HAP-1 (cell line): ENCODE measurements at places on chromosomes 7 and 10.

DNA sequence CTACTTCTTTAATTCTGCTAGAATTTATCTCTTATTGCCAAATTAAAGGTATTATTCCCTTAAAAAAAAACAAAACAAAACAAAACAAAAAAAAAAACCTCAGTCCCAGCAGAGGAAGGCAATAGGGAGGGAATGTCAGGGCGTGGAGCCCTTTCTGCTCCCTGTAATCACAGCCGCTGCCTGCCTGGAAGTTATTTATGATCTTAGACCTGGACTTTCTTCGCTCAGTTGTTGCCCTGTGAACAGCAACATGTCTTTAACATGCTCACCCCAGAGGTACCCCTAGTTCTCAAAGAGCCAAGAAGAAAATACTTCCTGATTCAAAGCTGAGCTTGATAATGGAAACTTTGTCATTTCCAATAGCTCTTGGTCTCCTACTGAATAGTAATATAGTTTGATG, 7.7 kb downstream of the FAM180A start:
- no peak for DNase-seq

GRCh38 chr10:24363070-24363469, 154.1 kb downstream of the KIAA1217 start:
- DNase-seq: no peak

DNA sequence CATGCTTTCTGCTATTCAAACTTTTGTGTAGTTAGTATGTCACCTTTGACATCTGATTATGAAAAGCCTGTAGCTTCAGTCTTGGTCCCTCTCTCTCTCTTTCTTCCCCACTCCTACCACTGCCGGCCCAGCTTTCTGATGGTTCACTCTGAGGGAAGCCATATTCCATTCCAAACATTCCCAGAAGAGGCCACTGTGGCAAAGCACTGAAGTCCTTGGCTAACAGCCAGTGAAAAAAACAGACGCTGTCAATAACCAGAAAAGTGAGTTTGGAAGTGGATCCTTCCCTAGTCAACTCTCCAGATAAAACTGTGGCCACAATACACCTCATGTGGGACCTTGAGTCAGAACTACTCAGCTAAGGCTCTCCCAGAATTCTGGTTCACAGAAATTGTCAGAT, 950.7 kb upstream of the PHF14 start:
- DNase-seq: peak; percentile 30

- DNase-seq: no peak
Measured at GRCh38 chr10:102389894-102390293, 5.6 kb upstream of the NFKB2 start.

DNA sequence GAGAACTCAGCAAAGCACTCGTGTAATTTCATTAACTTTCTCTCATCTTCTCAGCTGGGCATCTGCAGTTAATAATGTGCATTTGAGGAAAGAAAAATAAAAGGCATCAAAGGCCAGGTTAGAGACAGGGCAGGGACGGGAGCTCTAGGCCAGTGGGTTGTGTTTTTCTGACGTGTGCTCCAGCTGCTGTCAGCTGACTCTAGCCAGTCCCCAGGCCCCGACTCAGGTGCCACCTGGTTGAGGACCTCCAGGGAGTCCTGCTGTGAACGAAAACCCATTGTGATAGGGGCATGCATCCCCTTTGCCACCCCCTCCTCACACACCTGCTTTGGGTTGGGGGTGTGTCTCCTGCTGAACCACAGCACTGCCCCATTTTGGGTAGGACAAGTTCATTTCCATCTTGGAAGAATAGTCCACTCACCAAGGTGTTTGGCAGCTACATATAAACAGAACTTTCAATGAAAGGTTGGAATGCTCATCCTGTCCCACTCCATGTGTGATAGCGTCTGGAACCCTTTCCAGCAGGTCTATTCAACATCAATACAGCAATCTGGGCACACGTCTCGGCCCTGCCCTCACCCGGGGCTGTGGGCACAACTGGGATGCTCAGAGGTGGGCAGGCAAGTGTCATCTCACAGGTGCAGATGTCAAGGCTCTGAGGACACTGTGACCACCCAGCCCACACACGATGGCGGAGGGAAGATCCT, 146.1 kb upstream of the FAM20C start:
- DNase-seq: no peak

DNA sequence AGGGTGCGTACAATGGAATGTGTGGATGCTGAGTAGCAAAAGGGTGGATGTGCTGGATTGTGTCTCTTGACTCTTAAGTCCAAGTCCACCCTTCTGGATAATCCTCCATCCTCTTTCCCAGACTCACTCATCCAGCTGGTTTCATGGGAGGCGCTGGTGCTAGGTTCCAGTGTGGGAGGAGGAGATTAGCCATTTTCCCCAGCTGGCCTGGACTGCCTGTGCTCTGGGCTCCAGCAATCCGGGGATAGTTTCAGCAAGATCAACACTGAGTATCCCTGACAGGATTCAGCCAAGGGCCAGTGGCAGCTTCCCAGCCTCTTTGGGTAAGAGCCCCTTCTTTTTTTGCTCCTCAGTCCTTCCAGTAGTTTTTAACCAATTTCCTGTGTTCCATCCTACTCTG, 21.6 kb upstream of the TRIL start:
- no peak for DNase-seq

- no peak for DNase-seq
Measured at GRCh38 chr7:92427193-92427592, 20.1 kb upstream of the GATAD1 start.

- no peak for DNase-seq
Measured at GRCh38 chr10:111774486-111774885, 409.1 kb downstream of the GPAM start.

DNA sequence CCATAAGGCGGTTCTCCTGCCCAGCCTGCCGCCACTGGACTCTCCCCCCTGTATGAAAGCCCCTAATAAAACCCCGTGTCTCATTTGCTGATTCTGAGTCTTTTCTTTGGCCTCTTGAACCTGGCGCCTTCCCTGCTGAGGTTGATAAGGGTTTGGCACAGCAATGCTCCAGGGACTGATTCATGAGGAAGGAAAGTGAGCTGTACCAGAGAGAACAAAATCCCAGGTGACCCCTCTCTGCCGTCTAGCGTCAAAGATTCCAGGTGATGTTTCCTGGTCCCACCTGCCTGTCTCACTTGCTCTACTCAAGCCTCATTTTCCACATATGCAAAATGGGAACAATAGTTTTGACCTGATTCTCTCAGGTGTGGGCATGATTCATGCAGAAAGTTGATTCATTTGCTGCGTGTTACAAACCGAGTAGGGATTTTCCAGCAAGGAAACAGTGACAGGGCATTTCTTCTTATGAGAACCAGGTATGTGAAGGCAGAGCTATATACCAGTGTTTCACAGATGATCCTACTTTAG, 730.6 kb upstream of the IGFBP3 start:
- DNase-seq: no peak
